ENCODE measurements at places on chromosomes 13 and 19.

- no peak for DNase-seq
Observed at GRCh38 chr13:45895881-45896280, 44.3 kb upstream of the SIAH3 start.

- no peak for DNase-seq
Observed at GRCh38 chr13:21481359-21481758, 22.3 kb upstream of the ZDHHC20 start.

DNA sequence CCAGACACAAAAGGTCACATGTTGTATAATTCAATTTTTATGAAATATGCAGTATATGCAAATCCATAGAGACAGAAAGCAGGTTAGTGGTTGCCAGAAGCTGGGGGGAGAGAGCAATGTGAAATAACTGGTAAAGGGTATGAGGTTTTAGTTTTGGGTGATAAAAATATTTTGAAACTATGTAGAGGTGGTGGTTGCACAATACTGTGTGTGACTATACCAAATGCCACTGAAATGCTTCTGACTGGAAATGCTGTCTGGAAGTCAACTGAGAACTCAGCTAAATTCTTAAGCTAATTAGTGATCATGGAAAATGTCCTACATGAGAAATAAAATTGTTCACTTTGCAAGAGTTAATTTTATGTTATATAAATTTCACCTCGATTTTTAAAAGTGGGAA is 65.3 kb upstream of the RXFP2 start:
- no peak for DNase-seq

- DNase-seq: no peak
Observed at GRCh38 chr13:24080134-24080533, 80.4 kb upstream of the SPATA13 start.

DNA sequence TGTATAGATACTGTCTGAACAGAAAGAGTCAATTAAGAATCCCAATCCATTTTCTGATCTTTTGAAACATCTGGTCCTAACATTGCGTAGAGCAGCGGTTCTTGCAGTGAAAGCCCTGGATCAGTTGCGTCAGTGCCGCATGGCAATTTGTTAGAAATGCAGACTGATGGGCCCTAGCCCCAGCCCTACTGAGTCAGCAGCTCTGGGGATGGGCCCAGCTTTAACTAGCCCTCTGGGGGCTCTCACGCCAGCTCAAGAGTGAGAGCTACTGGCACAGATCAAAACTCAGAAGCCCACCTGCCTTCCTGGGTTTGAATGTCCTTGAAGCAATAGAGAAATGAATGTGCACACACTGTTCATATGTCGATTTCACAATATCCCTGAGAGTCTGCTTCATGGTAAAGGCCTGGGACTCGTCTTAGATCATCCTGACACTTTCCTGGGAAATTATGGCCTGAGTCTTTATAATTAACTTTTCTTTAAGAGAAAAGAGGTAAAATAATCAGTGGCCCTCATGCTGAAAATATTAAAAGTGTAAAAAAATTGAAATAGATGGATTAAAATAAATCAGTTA is 206.8 kb upstream of the TMTC4 start:
- no peak for DNase-seq

DNA sequence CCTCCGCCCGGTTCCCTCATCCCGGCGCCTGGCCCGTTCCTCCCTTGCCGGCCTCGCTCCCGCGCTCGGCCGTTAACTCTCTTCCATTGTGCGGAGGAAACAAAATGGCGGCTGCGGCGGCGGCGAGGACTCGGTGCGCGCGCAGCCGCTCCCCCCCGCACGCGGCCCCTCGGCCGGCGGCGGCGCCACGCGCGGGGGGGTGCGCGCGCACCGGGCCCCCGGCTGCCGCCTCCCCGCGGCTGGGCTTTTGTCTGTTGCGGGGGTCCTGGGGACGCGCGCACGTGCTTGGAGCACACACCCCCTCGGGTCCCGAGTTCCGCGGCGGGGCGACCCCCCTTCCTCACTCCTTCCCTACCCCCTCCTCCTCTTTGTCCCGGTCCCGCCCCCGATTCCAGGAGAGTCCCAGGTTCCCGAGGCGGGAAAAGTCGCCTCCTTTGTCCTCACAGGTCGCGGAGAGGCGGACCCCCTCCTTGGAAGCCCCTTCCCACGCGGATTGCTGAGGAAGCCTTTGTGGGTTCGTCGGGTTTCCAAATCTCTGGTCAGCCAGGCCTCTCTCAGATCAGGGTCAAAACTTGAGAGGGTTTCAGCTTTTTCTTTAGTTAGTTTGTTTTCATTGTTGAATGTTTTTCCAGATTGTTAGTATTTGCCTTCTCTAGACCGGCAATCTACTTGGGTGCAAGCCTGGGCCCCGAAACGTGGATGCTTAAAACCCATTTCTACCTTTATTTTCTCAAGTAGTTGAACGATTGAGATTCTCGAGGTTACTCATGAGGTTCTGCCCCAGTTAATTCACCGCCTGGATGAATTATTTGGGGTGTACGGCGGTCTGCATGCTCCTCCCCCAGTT is 687 bp downstream of the ILF3 start:
- peak; percentile 63 for DNase-seq

- DNase-seq: no peak
Observed at GRCh38 chr19:47716270-47716937, 3.2 kb downstream of the EHD2 start.

GRCh38 chr19:32227561-32228165 is 117.7 kb upstream of the ZNF507 start:
- no peak for DNase-seq

DNA sequence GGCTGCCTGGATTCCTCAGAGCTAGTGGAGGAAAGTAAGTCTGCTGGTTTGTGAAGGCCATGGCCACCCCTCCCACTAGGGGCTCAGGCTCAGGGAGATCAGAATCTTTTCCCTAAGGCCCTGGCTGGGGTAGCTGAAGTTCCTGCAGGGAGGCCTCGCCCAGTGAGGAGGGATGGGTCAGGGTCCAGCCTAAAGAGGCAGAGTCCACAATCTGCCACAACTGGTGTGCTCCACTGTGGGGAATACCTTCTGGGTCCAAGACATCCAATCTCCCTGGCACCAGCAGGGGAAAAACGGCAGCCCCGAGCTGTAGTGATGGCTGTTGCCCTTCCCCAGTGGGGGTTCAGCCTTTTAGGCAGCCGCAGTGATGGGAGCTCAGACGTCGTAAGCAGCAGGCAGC is 23.2 kb downstream of the IGFL3 start:
- DNase-seq: no peak

GRCh38 chr13:37345391-37345790 is 239.9 kb upstream of the CSNK1A1L start:
- no peak for DNase-seq

DNA sequence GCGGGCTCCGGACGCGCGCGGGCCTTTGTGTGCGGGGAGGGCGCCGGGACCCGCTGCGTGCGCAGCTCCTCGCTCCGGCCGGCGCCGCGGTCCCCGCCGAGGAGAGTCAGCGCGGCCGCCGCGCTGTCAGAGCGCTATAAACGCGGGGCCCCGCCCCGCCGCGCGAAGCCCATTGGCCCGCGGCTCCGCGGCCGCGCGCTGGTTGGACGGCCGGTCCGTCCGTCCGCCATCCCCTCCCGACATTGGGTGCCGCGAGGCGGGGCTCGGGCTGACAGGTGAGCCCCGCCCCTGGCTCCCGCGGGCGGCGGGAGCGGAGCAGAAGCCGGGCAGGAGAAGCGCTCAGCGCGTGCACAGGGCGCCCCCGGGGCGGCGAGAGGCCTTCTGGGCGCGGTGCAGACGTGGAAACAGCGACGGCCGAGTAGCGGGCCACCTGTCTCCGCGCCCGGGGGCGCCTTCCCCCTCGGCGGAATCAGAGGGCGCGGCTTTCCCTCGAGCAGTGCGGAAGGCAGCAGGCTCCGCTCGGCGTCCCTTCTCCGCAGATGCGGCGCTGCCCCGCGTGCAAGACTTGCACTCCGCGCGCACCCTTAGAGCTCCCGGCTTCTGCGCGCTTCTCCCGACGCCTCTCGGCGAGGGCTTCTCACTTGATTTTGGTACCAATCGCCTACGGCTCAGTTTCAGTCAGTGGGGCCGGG is at the start of gene EFNB2:
EFNB2 (minus strand) TSS at position 111 of the 692 bp plus-strand sequence. CDS start 698 bp downstream, outside the sequence.
- DNase-seq: peak; percentile 87

- no peak for DNase-seq
Observed at GRCh38 chr19:30314805-30315155, 57.4 kb upstream of the ZNF536 start.

GRCh38 chr13:45086484-45086883 is 33.8 kb upstream of the GTF2F2 start:
- DNase-seq: no peak

DNA sequence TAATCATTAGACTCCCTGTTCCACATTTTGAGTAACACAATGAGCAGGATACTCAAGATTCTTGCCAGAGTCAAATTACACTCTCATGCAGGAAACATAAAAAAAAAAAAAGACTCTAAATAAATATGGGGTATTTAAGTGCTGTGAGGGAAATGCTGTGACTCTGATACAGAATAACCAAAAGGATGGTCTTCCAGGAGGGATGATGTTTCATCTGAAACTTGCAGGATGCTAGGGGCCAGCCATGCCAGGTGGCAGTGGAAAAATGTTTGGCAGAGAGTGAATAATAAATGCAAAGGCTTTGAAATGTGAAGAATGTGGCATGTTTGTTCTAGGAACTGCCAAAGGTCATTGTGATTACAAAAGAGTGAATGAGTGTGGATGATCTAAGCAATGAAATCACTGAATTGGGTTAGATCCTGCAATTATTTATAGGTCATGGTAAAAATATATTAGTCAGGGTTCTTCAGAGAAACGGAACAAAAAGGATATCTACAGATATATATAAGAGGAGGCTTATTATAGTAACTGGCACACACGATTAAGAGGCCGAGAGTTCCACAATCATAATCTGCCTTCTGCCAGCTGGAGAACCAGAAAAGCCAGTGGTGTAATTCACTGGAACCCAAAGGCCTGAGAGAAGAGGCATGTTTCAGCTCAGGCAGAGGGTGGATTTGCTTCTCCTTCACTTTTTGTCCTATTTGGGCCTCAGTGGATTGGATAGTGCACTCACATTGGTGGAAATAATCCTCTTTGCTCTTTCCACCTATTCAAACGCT is 1832.8 kb upstream of the MIR17HG start:
- DNase-seq: no peak

DNA sequence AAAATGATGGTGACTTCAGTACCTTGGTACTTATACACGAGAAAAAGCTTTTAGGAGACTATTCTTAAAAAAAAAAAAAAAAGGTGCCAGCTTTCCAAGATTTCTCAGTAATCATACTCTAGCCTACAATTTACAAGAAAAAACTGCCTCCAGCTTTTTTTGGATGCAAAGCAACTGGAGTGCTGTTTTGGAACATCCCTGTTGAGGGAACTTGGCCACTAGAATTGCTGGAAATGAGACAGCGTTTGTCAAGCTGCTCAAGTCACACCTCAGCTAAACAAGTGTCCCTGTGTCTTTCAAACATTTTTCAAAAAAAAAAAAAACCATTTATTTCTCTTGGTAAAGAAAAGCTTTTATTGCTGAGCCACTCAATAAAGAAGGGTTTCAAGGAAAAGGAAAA is 413.1 kb upstream of the ARGLU1 start:
- DNase-seq: no peak

GRCh38 chr13:108225440-108225839 is 7.2 kb downstream of the ABHD13 start:
- no peak for DNase-seq

GRCh38 chr19:16621165-16621800 is 6.7 kb downstream of the MED26 start:
- DNase-seq: no peak

GRCh38 chr13:48120241-48120640 is 25.3 kb upstream of the MED4 start:
- DNase-seq: no peak
